Astrocyte (in vitro differentiated cells and primary cell): ENCODE measurements at places on chromosomes 12 and 14.

DNA sequence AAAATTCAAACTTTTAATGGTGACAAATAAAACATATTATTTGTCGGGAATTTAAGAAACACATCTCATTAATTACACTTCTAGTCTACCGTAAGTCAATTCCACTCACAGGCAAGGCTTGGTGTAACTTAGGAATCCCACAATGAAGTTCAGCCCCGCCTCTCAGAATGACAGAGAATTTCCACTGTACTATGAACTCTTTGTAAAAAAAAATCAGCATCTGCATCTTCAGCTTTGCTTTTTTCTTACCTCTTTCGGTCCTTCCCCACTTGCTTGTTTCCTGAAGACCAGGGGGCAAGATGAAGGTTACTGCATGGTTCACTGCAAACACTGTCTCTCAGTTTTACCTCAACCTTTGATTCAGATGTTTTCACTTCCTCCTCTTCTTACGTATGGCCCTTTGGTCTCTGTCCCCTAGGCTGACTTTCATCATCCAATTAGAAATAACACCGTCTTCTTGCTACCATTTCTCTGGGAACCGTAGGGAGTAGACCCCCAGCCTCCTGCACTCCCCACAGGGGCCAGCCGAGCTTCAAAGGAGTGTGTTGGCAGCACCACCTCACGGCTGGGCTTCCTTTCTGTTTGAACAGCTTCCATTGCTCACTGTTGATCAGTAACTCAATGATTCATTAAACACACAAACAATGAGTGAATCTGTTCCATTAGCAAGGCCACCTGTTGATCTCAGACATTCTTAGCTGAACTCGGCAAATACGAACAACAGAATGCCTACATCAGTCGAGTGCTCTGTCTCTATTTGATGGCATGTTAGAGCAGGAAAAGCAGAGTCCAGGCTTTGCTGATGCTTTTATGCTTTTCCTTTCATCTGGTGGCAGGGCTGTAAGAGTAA lies 343.0 kb downstream of the BMP4 start:
- peak; percentile 57 for DNase-seq

DNA sequence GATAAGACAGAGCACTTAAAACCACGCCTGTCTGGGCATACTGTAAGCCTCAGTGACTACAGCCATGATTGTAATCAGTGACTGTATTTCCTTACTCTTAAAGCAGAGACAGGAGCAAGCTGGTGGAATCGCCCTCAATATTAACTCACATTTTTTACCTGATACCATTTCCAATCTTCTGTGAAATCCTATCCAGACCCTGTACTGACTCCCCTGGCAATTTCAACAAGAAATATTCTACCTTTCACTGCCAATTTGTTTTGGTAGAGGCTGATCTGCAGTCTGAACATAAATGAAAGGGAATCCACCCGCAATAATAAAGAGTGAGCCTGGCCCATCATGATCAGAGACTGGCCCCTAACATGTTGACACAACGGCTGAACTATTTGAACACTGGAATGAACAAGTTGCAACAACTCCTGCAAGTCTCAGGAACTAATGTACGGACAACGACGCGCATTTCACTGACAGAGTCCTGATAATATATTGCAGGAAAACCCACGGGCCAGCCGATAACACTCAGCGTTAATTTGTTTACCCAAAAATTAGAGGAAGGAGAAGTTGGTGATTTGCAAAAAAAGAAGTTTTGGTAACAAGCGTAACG lies 195.5 kb upstream of the BTG1 start:
- DNase-seq: no peak

DNA sequence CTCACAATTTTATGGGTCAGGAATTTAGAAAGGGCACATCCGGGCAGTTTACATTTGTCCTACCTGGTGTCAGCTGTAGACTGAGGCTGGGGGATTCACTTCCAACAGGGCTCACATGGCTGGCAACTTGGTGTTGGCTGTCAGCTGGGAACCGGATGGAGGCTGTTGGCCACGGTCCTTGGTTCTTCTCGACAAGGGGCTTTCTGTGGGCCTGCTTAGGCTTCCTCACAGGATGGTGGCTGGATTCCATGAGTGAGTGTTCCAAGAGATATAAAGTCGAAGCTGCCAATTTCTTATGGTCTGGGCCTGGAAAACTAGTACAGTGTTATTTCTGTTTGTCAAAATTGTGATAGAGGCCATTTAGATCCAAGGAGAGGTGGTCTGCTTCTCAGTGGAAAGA lies 127.9 kb downstream of the PTCSC3 start:
- DNase-seq: no peak

- DNase-seq: no peak
Measured at GRCh38 chr12:102171951-102172350, 25.7 kb downstream of the PMCH start.

GRCh38 chr12:43120150-43120549 lies 431.9 kb downstream of the ADAMTS20 start:
- DNase-seq: no peak

GRCh38 chr12:89069431-89069830 lies 282.9 kb downstream of the DUSP6 start:
- peak; percentile 32 for DNase-seq

GRCh38 chr12:24121911-24122310 lies 172.4 kb upstream of the SOX5 start:
- peak; percentile 59 for DNase-seq

DNA sequence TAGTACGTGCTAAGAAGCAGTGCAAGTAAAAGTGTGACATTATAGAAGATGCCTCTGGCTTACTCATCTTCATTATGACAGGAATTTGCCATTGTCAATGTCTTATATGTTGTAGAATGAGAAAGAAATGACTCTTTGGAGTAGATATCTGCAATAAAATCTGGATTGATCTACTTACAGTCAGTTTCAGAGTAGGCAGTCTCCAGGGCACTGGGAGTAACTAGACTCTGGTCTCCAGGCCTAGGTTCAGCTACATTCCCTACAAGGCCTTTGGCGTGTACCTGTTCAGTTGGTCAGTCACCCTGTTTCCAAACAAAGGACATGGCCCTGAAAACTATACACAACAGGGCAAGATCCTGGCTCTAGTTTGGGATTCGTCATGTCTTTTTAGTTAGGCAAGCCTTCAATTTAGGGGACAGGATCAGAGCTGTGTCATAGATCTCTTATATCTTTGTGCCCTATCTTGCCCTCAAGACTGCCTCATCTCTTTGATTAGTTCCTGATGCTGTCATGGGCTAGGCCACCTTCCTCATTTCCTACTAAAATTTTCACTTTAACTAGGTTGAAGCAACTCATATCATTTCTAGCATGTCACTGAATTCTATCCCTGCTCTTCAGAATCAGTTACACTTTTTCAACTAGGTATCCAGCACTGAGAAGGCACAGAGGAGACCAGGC lies 410.0 kb downstream of the RAD51B start:
- no peak for DNase-seq

- no peak for DNase-seq
Measured at GRCh38 chr12:114355389-114356088, 50.4 kb downstream of the TBX5 start.

GRCh38 chr14:103111232-103111868 lies 11.9 kb upstream of the TNFAIP2 start:
- DNase-seq: no peak

GRCh38 chr12:10701131-10701681 lies 21.9 kb downstream of the YBX3 start:
- DNase-seq: no peak

- peak; percentile 82 for DNase-seq
Measured at GRCh38 chr14:54364555-54365415, 32.0 kb upstream of the CDKN3 start.

- no peak for DNase-seq
Measured at GRCh38 chr12:31728289-31728916, 418 bp downstream of the AMN1 start.

DNA sequence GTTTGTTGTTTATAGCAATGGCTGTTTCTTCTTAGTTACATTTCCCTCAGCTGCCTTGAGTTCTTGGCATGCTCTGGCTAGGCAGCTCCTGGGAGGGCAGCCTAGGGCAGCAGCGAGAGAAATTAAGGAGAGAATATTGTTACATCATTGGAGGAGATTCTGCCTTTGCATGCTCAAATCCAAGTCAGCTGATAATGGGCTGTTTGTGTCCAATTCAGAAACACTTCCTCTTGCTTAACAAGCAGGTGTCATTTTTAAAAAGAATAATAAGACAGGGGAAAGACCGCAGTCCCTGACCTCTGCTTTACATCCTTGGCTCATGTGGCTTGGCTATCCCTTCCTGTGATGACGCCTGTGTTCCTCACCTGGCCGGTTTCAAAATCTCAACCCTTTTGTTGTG lies 76.9 kb downstream of the ESR2 start:
- no peak for DNase-seq

DNA sequence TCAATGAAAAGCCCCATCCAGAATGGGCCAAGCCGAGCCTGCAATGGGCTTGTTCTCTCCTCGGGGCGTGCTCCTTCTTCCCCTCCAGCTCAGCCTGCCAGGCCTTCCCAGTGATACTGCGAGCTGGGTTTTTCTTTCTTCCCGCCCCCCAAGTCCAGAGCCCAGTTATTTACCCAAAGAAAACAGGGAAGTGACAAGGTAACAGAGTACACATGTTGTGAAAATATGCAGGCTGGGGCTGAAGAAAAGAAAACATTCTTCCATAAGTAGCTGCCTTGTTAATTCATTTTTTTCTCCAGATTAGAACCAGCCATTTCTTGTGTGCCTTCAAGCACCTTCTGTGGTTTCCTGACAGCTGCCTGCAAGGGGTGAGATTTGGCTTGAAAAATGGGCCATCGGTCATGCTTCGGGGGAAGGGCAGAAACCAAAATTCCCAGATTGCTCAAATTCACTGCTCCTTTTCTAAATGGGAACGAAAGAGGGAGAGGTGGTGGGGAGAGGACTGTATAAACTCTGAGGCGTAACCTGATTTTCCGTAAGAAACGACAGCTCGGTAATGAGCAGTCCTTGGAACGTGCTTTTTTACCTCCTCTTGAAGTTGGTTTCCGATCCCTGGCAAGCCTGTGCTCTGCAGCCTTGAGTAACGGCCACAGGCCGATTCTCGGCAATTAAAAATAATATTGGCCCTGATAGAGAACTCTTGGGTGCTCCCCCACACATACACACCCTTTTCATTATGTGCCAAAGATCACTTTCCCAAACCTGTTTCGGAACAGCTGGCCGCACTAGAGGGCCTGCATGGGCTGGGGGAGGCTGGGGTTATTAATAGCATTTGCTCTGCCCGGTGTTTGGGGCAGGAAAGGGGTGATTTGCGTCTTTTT lies 229.4 kb downstream of the ZFP36L1 start:
- peak; percentile 79 for DNase-seq

DNA sequence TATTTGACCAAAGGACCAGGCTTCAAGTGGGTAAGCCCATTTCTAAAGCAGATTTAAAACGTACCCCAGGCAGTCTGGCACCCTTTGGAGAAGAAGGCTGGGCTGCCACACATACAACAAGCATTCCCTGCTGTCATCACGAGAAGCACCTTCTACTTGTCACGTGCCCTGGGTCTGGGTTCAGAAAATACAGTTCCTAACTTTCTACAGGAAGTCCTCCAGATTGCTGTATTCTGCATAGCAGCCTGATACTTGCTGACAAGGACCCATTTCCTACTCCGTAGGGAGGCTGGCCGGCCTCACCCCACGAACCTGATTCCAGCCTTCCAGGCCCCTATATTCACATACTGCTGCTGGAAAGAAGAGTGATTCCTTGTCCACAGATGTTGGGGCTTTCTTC lies 7.4 kb downstream of the CLMN start:
- no peak for DNase-seq

DNA sequence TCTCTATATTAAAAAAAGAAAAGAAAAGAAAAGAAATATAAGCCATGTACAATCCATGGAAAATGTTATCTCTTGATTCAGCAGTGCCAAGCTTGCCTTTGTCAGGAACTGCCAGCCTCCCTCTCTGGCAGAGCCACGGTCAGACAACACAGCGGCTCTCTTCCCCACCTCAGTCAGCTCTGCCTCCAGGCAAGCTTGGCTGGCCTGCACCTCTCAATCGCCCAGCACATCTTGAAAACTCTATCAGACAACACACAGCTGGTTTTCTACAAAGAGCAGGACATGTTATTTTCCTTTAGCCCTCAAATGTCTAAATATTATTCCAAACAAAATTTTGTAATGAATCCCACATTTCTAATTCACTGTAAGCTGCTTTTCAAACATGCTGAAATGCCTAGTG lies 20.0 kb upstream of the GCH1 start:
- DNase-seq: no peak

DNA sequence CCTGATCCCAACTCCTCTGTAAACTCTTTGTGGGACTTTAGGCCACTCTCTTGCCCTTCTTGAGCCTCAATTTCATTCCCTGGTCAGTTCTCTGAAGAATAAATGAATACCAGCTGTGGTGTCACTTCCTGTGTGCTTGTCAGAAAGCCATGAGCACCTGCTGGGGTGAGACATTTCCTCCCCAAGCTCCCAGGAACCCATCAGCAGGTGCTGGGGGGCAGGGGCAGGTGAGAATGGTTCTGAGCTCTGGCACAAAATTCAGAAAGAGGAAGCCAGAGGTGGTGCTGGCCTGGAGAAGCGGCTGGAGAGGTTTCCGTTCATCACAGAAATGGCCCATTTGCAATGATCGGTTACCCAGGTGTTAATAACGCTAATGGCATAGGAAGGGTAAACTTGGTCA lies 14.9 kb downstream of the LHX5 start:
- DNase-seq: no peak

DNA sequence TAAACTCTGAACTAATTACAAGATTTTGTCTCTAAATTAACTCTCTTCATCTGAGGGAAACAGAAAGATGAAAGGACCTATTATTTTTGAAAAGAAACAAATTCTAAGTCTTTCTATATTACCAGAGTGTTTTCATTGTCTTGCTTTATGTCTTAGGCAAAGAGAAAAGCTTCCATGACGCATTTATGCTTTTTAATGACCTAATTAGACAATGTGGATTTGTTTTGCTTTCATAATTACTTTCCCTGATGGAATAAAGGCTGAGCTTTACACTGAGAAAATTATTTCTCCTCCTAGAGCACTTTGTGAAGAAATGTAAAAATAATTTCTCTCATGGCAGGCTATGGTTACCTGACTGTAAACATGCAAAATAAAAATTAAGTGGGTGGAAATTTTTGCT lies 138.0 kb upstream of the SLCO1C1 start:
- no peak for DNase-seq

- peak; percentile 12 for DNase-seq
Measured at GRCh38 chr12:78236264-78236663, 405.6 kb downstream of the NAV3 start.

DNA sequence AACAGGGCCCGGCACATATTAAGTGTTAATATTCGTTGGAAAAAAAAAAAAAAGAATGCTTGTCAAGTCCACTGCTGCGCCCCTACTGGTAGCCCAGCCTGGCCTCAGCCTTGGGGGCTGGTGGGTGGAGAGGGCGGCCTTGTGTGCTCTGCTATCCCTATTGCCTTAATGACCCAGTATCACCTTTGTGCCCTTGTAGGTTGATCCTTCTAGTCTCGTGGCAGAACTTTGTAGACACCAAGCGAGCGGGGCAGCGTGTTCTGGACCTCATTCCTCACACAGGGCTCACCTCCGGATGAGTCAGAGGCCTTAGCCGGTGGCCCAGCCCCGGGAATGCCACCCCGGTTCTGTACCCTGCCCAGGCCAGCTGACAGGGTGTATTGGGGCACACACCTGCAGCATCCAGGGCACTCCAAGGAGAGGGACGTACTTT lies 1.8 kb upstream of the RCOR1 start:
- DNase-seq: peak; percentile 14

- no peak for DNase-seq
Measured at GRCh38 chr14:65433157-65433556, 20.6 kb downstream of the FUT8 start.
